SJSA1 (cell line): ENCODE measurements at places on chromosomes 1 and 21.

- no peak for DNase-seq
Observed at GRCh38 chr1:242011894-242012660, 13.2 kb upstream of the MAP1LC3C start.

GRCh38 chr1:99675292-99675691 lies 29.4 kb downstream of the PALMD start:
- DNase-seq: no peak

GRCh38 chr1:193070942-193071341 lies 11.5 kb downstream of the RO60 start:
- no peak for DNase-seq

DNA sequence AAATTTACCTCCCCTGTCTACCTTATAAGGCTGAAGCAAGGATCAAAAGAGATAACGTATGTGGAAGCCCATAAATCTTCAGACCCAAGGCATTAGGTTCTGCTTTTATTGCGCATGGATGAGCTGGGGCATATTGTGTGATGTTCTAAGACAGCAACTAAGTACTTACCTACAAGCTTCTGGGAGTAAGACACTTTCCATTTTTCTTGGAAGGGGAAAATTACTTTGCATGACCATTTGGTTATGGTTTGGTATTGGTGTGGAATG lies 21.1 kb downstream of the LMOD1 start:
- no peak for DNase-seq

DNA sequence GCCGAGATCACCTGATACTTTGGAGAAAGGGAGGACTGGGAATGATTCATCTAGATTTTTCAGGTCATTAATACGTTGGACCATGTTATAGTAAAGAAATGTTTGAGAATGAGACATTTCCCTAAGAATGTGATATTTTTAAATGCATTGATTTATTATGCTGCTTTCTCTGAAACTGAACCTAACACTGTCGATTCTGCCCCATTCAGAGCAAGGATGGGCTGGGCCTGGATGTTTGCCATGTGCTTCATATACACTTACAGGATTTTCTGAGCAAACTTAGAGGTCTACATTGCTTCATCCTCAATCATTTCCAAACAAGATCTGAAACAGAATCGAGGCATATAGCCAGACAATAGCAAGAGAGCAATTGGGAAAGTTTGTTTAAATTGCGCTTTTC lies 183.3 kb downstream of the CRB1 start:
- no peak for DNase-seq

DNA sequence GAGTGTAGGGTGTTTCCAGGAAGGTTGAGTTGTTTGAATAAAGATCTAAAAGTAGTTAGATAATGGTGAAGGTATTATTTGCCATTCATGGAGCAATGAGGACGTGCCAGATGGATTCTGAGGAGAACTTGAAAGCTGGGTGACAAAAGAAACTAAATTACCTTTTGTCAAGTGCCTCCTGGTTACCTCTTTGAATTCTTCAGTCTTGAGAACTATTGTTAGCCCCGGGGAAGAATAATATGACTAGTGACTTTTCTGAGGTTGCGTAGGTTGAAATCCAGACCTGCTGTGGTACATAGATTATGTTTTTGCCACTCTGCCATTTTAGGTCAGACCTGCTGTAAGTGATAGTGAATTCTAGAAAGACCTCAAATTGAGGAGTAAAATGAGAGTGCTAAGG lies 11.5 kb downstream of the LAMC1 start:
- DNase-seq: no peak

GRCh38 chr1:182357913-182358312 lies 33.7 kb downstream of the GLUL start:
- DNase-seq: no peak

GRCh38 chr1:207221934-207222351 lies 99.5 kb upstream of the CD55 start:
- DNase-seq: no peak

DNA sequence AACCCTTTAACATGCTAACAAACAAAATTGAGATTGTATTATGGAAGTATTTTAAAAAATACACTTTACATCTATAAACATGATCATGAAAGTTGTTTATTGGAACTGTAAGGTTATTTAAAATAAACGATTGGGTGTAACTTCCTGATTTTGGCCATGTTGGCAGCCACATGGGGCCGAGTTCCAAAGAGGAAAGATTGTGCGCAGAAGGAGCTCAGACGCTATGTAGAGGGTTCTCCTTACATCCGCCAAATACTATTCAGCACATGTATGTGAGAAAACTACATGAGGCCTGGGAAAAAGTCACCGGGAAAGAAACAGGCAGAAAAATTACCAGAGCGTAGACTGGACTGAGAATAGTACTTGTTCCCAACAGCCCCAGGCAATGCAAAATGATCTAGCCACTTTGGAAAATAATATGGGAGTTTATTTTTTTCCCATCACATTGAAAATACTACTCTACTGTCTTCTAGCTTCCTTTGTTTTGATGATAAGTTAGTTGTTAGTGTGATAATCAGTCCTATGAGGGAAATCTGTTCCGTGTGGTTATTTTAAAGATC lies 35.7 kb upstream of the B3GALT2 start:
- no peak for DNase-seq

DNA sequence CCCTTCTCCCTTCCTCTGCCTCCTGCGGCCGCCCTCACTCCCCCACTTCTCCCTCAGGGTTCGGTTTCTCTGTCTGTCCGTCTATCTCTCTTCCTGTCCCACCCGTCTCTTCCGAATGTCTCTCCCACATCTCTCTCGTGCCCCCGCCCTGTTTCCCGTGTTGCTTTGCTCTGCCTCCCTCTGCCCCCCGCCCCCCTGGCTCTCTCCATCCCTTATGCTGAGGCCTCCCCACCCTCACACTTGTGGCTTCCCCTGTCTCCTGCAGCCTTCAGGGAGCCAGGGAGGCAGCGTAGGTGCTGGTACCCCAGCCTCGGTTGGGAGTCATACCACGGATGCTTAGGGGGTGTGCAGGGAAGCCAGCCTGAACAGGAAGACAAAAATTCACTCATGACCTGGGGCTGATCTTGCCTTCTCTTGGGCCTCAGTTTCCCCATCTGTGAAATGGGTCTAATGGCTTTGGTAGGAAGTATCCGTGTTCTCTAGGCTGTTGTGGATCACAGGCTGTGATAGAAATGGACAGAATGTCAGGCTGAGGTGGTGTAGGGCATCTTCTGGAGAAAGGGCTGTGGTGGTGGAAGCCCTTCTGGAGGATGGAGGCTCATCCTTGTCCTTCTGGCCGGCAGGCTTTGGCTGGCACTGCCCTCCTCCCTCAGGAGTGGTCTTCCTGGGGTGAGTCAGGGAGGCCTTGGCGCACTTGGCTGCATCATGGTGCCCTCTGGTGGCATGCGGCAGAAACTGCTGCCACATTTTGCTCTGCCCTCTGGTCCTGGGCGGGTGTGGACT lies 55.5 kb downstream of the FOXO6 start:
- peak; percentile 68 for DNase-seq

DNA sequence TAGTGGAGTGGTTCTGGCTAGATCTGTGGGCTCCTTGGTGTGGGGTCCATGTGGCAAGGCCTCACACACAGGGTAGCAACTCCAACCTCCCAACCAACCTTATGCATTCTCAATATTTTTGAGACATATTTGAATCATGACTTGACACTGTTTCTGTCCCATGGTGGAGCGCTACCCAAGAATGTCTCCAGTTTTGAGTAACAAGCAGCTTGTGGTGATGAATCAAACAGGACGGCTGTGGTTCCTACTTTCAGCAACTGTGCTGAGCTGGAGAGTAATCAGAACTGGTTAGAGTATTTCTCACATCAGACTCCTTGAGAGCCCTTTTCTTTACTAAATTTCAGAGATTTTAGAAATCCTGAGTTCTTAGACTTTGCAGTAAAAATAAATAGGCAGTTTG lies 3.1 kb downstream of the LCE3D start:
- no peak for DNase-seq

GRCh38 chr1:17617787-17618557 lies 78.5 kb downstream of the ARHGEF10L start:
- DNase-seq: no peak

DNA sequence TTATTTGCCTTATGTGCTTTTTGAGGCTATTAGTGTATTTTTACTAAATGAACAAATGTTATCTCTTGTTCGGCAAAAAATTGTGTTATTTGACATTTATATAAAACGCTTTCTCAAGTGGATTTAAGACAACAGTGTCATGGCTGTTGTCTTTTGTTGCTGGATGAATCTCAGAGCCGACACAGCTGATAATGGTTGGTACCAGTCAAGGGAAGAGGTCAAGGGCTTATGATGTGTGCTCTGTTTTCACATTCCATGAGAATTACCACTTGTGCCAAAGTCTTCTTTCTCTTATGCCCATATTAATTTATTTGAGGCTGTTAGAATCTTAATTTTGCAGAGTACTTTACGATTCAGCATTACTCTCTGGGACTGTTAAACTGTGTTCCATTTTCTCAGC lies 17.9 kb upstream of the CD101 start:
- no peak for DNase-seq

- no peak for DNase-seq
Observed at GRCh38 chr1:110570307-110570706, 35.9 kb downstream of the KCNA2 start.

- no peak for DNase-seq
Observed at GRCh38 chr1:60657926-60658325, 424.4 kb upstream of the NFIA start.

DNA sequence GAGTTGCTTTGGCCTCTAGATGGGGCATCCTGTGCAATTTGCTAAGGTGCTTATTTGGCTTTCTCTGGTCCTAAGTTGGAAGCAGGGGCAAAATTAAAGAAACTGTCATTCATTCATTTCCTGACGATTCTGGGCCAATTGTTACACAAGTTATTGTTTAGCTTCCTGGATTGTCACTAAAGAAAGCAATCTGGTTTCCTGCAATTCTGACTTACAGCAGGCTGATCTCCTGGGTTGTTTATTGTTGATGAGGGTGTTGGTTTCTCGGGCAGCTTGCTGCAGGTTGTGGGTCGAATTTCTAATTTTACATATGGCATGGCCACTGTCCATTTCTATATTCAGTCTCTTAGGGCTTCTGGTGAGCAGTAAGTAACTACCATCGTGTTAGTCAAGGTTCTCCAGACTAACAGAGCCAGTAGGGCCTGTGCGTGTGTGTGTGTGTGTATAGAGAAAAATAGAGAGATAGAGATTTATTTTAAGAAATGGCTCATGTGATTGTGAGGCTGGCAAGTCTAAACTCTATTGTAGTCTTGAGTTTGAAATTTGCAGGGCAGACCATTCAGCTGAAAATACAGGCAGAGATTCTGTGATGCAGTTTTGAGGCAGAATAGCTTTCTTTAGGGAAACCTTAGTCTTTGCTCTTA lies 30.4 kb downstream of the CTH start:
- no peak for DNase-seq

DNA sequence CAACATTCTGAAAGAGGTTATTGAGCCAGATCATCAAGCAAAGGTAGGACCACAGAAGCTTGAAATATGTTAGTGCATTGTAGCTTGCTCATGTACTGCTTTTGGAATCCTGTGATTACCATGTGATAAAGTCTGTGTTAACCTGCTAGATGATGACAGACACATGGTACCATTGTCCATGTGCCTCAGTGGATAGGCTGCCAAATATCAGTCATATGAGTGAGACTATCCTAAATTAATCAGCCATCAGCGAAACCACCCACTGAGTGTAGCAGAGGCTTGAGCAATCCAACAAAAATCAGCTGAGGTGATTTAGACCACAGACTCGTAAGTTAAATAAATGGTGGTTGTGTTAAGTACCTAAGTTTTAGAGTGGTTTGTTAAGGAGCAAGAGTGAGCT lies 32.7 kb upstream of the CRB1 start:
- DNase-seq: no peak

DNA sequence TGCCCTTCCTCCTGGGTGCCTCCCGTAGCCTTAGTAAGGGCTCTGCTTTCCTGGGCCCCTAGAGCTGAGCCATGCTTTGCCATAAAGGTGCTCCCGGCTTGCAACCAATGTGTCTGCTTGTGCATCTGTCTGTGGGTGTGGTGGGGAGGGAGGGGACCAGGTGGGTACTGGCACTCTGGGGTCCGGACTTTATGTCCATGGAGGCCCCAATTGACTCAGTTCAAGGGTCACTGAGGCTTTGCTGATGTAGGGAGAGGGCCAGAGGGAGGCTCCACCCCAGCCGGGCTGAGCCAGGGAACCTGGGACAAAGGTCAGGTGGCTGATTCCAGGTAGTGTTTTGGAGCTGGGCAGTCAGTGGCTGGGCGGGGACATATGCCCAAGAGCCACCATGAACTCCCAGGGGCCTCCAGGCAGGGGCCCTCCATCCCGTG lies 15.0 kb downstream of the TNFRSF25 start:
- DNase-seq: no peak

- DNase-seq: no peak
Observed at GRCh38 chr1:36406440-36406839, 8.7 kb upstream of the LSM10 start.

DNA sequence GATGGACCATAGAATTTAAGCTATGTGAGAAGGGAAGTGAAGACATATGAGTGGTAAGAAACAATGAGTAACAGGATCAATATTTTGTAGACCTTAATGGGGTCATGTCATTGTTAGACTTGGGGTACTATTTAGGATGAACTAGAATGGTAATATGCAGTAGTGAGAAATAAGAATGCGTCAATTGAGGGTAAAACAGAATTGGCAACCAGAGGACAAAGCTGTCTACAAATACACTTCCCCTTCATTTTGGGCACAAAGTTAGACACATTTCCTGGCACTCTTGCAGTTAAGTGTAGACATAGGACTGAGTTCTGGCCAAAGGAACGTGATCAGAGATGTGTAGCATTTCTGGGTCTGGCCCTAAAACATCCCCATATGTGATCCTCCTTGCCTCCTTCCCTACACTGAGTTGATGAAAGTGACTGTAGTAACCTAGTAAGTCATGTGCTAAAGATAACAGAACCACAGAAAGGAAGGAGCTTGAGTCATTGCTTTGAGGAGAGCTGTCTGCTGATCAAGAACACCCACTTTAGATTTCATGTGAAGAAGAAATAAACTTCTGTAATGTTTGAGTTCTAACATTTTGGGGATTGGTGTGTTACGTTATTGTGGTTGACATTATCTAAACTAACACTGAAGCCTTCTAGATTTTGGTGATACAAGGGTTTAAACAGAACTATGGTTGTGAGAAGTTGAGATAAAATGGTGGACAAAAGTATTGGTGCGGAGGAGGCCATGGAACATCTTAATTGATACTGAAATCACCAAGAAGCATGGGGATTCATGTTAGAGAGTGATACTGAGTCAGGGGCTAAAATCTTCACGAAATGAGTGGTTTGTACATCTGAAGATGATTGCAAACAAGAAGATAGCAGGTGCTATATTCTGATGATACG lies 41.7 kb downstream of the CD55 start:
- no peak for DNase-seq

DNA sequence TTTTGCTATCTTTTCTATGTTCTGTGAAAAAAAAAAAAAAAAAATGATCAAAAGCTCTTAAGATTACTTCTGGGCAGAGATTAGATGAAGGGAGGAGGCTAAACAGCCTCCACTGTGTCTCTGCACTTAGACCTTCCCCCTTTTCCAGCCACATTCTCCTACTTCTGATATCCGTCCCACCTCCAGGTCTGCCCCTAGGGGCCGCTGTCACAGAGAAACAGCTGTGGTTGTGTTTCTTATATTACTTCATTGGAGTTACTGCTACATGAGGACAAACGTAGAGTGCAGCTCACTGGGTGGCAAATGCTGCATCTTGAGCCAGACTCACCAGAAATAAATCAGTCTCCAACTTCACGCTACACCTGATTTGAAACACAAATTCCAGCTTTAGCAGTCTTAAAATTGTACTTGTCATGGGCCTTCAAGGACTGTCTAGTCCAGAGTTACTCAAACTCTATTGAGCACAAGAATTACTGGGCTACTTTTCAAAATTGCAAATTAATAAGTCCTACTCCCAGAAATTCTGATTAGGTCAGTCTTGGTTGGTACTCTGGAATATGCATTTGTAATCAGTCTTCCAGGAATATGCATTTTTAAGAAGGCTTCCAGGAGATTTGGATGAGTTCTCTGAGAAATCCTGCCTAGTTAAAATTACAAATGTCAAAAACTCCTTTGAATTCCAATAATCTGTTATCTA lies 125.2 kb upstream of the PTBP2 start:
- no peak for DNase-seq
